ENCODE measurements at places on chromosomes 2 and 18.

- no peak for DNase-seq
These were observed 107.9 kb upstream of the IL1R2 start for GRCh38 chr2:101883860-101884259.

GRCh38 chr18:22066083-22066485, 103.3 kb upstream of the GATA6 start:
- DNase-seq, result no peak

GRCh38 chr18:72207280-72207679, 336.9 kb downstream of the CBLN2 start:
- no peak for DNase-seq

- DNase-seq, result peak; percentile 51
These were observed 28.2 kb downstream of the SFXN5 start for GRCh38 chr2:73043276-73043675.

GRCh38 chr2:121479882-121480522, 50.7 kb upstream of the RNU4ATAC start:
- no peak for DNase-seq

DNA sequence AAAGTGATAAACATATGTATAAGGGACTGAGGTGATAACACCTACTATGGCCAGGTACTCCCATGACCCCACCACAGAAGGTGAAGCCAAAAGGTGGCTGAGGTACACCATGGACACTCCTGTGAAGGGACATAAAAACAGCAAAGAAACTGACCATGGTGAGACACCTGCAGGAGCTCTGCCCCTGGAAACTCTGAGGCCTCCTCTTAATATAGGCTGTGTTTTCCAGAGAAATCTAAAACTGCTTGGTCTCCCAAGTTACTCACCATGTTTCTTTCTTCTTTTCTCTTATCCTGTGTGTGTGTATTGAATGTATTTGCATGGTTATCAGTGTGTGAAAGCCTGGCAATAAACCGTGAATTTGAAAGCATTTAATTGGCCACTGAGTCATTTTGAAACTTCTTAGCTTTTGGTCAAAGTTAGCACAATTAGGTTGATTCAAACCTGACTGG, 739.3 kb upstream of the GCFC2 start:
- DNase-seq, result no peak

DNA sequence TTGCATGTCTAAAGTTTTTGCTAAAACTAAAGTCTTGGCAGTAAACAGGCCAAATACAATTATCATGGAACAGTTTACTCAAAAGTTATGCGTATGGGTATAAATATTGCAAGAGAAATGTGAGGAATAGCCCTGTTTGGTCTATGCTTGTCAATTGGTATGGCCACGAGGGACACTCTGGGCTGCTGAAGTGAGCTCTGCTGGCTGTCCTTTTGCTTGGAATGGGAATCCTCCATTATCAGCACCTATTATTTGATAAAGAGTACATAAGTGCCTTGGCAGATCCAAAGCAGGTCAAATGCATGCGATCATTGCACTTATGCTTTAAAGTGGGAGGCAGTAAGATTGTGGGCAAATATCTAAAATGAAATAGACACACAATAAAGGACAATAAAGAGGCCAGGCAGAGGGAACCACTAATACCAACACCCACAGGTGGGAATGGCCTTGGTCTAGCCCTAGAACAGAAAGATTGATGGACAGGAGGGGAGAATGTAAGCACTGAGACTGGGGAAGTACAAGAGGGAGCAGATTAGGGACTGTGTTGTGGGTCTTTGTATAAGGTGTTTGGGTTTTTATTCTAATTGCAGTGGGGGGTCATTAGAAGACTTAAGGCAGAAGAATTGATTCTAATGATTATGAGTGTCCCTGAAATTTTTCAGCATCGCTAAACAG, 60.0 kb upstream of the NOSTRIN start:
- DNase-seq, result no peak

DNA sequence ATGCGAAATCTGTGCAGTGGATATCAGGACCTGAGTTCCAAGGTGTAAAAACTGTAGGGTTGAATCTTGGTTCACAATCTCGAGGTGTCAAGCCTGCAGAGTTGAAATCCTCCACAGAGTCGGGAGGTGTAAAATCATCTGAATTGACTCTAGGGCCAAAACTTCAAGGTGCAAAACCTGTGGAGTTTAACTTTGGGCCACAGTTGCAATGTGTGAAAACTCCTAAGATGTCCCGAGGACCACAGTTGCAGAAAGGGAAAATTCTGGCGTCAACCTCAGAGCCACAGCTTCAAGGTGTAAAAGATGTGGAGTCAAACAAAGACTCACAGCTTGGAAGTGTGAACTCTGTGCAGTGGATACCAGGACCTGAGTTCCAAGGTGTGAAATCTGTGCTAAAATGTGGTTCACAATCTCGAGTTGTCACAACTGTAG, 9.8 kb upstream of the ZNF512 start:
- no peak for DNase-seq

- no peak for DNase-seq
These were observed 35.1 kb downstream of the SH2D6 start for GRCh38 chr2:85453571-85453970.

- DNase-seq, result no peak
These were observed 2.9 kb downstream of the ARPC2 start for GRCh38 chr2:218219934-218220333.

GRCh38 chr2:171615069-171615468, 72.2 kb upstream of the DYNC1I2 start:
- no peak for DNase-seq

DNA sequence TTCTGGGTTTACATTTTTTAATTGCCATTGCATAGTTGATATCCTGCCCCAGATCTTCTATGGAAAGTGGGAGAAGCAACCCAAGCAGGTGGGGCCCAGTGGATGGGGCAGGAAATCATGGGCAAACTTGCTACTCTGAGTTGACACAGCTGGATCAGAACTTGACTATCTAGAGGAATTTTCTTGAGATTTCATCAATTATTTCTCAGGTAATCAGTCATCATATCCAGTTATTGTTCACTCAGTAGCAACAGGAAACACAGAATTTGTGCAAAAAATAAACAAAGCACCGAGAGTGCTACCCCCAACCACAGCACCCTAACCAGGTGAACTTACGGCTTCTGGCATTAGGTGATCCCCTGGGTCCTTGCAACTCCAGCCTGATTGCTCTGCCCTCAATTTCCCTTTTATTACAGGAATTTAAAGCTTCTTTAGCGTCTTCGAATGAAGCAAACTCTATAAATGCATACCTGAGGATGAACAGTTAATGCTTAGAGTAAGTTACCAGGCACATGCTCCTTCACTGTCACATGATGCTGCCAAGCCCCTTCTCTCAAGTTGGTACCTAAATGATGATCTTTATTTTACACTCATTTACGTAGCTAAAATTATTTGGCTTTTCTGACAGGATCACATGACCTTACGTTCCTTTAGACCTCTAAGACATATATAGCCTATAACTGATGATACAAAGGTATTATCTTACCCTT, 7.8 kb downstream of the NCL start:
- no peak for DNase-seq

DNA sequence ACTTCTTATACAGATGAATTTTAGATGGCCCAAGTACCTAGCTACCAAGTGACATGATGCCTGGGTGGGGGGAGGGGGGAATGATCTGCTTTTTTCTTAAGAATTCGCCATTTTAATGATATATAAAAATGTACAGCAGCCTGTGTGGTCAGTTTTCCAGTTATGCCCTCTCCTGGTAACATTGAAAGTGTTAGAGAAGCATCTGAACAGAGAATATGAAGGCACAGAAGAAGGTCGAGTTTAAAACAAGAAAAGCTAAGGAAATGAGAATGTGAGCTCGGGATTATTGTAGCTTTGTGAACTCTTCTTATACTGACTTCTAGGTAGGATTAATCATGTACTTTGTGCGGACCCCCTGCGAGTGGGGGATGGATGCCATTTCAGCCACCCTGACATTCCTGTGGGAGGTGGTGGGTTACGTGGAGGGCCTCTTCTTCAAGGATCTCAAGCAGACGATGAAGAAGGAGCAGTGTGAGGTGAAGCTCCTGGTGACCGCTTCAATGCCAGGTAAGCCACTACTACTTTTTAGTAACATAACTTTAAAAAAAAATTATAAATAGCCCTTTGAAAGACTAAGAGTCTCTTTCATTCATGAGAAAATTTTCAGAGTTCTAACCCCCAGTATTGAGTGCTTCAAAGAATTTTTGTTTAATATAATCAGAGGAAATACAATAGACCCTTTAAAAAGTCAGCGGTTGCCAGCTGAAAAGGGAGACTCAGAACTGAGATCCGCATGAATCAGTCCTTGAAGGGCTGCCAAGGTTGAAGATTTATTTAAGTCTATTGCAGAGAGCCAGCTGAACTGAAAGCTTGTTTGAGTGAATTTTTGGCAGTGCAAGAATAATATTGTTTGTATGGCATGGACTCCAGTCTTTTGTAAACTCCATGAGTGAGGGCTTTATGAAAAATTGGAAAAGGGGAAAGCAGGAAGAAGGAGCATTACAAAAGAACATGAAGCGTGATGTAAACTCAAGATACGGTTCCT, 68.6 kb upstream of the RPE start:
- peak; percentile 89 for DNase-seq

DNA sequence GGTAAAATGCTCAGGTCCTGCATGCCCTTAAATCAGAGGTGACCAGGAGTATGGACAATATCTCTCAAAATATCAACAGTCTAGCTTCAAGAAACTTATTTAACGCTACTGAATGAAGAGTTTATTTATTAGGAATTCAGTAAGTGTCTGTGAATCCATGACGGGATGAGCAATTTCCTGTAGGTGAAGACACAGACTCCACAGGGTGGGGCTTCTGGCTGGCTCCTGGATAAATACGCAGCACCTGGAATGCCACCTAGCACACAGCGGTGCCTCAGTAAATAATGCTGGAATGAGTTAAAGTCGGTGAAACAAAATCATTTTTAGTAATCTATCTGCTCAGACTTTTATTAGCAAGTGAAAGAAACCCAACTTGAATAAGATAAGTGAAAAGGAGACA, 29.4 kb upstream of the MBP start:
- no peak for DNase-seq

- DNase-seq, result no peak
These were observed 75.5 kb upstream of the FRZB start for GRCh38 chr2:182941919-182942318.

GRCh38 chr2:86017901-86018896, 87.5 kb downstream of the POLR1A start:
- DNase-seq, result no peak

GRCh38 chr2:74507926-74508520, 528 bp upstream of the PCGF1 start:
- DNase-seq, result peak; percentile 59

GRCh38 chr18:35387152-35387571, 10.0 kb upstream of the ZNF396 start:
- no peak for DNase-seq

GRCh38 chr18:26656944-26657536, 108.7 kb upstream of the KCTD1 start:
- DNase-seq, result peak; percentile 60

DNA sequence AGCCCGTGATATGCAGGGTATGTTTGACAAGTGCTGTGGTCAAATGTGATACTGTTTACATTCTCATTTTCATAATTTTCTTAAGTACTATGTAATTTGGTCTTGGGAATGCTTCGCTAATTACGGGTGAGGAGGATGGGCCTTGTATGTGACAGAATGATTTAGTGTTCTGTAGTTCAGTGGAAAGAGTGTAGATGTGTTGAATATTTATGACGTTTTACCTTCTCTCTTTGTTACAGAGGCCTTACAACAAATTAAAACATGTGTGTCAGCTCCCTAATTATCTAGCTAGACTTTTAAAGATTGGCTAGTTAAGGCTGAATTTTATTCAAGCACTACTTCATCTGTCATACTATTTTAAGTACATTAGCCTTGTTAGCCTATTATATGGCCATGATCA, 10.6 kb upstream of the CHRNA1 start:
- DNase-seq, result no peak

- DNase-seq, result peak; percentile 23
These were observed 98.2 kb downstream of the KCNF1 start for GRCh38 chr2:11009891-11010290.

GRCh38 chr18:64639536-64639935, 490.6 kb upstream of the LINC00305 start:
- DNase-seq, result no peak

DNA sequence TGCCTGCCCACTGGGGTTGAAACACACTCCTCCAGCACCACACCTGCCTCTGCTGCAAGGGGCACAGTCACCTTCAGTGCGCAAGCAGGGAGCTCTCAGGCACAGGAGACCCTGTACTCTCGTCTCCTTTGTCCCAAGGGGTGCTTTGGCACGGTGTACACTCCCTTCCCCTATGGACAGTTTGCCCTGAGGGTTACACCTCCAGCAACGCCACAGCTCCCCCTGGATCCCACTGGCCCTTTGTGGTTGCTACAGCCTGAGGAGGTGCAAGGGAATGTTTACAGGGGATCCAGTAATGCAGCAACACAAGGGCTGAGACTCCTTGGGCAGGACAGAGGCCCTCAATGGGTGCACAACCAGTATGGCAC, 45.2 kb upstream of the FAM117B start:
- no peak for DNase-seq

DNA sequence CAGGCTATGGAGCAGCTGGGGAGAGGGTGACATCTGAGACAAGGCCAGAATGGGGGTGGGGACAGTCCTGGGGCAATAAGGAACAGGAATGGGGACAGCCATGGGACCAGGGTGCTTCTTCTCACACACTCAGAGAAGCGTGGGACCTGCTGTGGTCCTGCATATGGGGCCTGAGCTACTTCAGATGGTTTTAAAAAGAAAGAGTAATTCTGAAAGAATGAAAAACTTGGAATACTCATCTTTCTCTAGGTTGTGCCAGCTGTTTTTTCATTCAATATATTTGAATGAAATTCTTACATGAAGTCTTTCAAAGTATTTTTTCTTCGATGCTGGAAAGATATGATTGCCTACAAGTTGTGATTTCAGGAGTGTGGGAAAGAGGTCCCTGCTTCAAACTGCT, 227.5 kb upstream of the APCDD1 start:
- DNase-seq, result no peak

DNA sequence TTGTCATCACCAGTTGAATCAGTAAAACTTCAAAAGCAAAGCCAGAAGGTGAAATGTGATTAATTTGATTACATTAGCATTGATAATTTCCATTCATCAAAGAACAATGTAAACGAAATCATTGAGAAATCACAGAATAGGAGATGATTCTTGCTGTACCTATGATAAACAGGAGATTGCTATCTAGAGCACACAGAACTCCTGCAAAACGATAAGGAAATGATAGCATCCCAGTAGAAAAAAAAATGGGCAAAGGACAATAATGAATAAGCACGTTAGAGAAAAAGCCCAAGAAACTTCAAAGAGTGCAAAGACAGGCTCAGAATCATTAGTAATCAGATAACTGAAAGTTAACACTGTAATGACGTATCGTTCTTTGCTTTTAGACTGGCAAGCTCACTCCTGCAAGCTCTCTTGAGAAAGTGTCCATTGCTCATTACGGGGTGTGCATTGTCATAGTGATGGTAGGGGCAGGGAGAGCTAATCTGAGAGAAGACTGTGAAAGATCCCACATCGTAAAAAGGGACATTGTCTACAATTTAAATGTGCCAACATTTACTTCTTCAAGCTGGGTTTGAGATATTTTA, 143.6 kb downstream of the SPP2 start:
- DNase-seq, result no peak

GRCh38 chr2:148893906-148894305, 18.9 kb downstream of the KIF5C start:
- DNase-seq, result no peak

GRCh38 chr2:183224948-183225347, 100.7 kb downstream of the NUP35 start:
- DNase-seq, result peak; percentile 63

- DNase-seq, result no peak
These were observed 33.9 kb downstream of the PTPN18 start for GRCh38 chr2:130389783-130390182.

GRCh38 chr2:70471129-70471528, 82.5 kb downstream of the TGFA start:
- DNase-seq, result peak; percentile 34

All from Ammon's horn (tissue), 1 donor.